ENCODE measurements at places on chromosomes 3 and 15.
A peak's percentile ranks its signal among the peaks of the same experiment; 100 is the strongest.

DNA sequence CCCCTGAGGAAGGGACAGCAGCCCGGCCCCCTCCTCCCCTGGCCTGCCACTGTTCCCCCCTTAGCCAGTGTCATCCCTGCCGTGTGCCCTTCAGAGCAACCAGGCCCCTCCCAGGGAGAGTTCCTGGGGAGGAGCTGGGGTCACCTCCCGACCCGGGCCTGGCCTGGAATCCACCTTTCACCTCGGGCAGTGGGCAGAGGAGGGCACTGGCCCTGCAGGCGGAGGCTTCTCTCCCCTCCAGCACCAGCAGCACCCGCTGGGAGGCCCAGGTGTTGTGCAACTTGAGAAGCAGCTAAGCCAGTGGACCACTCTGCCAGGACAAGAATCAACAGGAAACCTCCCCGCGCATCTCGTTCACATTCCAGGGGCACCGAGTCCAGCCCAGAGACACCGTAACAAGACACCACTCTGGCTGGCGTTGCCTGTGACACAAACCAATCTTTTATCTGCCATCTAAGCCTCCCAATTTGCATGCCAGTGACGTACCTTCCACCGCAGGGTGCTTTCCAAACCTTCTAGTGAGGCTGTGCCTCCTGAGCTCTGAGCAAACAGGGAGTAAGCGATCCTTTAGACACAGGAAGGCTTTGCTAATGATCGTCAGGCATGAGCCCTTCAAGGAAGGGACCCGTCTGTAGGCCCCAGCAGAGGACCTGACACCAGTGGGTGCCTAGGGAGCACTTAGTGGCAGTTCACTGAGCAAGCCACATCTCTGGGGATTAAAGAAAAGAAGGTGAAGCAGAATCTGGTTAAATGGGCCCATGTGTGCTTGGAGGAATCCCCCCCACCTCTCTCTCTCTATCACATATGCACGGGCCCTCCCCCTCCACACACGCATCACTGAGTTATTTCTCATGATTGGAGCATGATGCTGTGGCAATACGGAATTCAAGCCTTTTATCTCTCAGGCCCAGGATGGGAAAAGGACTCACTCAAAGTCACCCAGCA is 98.9 kb upstream of the TLE3 start:
- DNase-seq: no peak

GRCh38 chr3:189108067-189108466 is 63.7 kb upstream of the TPRG1 start:
- no peak for DNase-seq

DNA sequence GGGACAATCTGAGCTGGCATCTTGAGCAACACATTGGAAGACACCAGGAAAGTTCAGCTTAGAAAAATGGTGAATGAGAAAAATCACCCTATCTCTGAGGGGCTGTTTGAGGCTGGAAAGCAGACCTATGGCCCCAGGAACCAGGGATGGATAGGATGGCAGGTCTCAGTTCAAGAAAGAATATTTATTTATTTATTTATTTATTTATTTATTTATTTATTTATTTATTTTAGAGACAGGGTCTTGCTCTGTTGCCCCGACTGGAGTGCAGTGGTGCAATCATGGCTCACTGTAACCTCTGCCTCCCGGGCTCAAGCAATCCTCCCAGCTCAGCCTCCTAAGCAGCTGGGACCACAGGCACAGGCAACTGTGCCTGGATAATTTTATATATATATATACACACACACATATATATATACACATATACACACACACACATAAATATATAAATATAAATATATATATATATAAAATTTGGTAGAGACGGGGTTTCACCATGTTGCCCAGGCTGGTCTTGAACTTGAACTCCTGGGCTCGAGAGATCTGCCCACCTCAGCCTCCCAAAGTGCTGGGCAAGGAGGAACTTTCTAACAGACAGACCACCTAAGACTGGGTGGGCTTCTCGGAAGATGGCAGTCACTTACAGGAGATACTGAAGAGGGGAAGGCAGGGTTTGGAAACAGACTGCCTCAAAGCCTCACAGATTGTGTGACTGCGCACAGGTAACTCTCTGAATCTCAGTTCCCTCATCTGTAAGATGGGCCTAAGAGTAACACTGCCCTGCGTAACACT is 29.7 kb downstream of the CCDC13 start:
- DNase-seq: no peak

- no peak for DNase-seq
These were observed 407.2 kb upstream of the LMCD1 start for GRCh38 chr3:8094415-8094814.

DNA sequence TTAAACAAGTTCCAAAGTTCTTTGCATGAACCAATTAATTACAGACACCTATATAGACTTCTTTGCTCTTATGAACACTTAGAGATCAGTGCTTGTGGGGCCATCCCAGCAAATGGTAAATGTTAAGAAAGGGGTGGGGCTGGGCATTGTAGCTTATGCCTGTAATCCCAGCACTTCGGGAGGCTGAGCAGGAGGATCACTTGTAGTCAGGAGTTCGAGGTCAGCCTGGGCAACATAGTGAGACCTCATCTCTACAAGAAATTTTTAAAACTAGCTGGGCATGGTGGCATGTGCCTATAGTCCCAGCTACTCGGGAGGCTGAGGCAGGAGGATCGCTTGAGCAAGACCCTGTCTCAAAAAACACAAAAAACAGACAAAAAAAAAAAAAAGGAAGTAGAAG is 19.4 kb upstream of the STARD5 start:
- DNase-seq: no peak

- DNase-seq: no peak
These were observed 138.3 kb downstream of the ALDH1A2 start for GRCh38 chr15:57927091-57927631.

DNA sequence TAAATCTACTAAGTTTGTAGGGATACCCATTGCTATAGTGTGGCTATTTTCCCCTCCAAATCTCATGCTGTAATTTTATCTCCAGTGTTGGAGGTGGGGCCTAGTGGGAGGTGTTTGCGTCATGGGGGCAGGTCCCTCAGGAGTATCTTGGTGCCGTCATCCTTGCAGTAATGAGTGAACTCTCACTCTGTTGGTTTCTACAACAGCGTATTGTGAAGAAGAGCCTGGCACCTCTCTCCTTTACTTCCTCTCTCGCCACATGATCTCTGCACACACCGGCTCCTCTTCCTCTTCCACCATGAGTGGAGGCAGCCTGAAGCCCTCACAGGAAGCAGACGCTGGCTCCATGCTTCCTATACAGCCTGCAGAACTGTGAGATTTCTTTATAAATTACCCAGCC is 34.0 kb upstream of the TRPM1 start:
- DNase-seq: no peak

GRCh38 chr3:22485954-22486353 is 717.2 kb upstream of the UBE2E2 start:
- no peak for DNase-seq

- no peak for DNase-seq
These were observed 81.9 kb downstream of the PPARG start for GRCh38 chr3:12370758-12371157.

DNA sequence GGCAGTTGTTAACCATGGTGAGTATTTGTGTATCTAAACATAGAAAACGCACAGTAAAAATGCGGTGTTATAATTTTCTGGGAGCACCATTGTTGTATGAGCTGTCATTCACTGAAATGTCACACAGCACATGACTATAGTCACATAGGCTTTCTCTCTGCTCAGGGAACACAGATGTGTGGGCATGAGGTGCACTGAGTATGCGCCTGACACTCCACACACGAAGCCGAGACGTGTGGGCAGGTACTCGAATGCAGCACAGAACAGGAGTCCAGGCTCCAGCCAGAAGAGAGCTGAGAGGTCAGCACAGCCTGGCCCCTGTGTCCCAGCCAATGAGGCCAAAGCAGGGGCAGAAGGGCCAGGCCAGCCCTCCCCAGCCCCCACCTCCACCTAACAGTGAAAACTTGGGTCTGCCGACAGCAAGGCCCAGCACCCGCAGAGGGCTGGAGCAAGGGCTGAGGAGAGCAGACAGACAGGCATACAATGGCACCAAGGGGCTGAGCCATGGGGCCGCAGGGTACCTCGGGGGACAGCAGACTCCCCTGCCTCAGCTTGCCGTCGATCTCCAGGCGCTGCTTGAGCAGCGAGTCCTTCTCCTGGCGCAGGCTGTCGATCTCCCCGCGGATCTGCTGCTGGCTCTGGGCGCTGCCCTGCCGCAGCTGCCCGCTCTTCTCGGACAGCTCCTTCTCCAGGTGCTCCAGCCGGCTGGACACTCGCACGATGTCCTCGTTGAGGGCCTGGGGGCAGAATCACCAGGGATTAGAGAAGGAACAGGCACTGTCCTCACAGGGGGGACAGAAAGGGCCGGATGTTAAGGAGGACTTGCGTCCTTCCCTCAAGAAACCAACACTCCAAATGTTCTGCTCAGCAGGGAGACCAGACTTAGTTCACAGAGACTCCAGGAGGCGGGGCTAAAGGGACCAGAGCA is 24.0 kb downstream of the KIF7 start:
- DNase-seq: no peak

DNA sequence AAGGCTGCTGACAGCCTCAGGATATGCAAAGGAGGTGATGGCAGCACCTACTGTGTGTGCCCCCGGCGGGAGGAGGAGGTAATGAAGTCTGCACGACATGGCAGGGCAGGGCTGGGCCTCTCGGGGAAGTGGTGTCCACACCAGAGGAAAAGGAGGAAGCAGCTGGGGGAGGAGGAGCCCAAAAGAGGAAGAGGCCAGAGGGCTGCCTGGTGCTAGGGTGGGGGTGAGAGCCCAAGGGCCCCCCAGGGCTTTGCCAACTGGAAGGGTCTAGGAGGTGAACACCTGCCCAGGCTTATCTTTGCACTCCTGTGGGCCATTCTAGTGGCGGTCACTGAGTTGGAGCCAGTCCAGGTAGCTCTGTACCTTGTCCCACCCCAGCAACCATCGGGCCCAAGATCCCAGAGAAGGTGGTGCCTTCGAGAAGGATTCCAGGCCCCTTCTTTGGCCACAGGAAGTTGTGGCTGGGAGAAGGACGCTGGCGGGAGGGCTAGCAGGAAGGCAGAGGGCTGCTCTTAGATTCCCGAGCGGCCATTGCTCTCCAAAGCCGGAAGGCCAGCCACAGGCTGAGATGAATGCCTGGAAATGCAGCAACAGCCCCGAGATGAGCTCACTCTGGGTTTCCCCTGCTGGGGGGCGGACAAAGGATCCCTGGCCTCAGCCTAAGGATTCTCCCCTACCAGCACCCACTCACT is 7.0 kb downstream of the GNAI2 start:
- peak; percentile 94 for DNase-seq

- no peak for DNase-seq
These were observed 105.1 kb downstream of the ZMAT3 start for GRCh38 chr3:178966299-178967176.

- no peak for DNase-seq
These were observed 37.0 kb downstream of the VPS8 start for GRCh38 chr3:184848934-184849333.

DNA sequence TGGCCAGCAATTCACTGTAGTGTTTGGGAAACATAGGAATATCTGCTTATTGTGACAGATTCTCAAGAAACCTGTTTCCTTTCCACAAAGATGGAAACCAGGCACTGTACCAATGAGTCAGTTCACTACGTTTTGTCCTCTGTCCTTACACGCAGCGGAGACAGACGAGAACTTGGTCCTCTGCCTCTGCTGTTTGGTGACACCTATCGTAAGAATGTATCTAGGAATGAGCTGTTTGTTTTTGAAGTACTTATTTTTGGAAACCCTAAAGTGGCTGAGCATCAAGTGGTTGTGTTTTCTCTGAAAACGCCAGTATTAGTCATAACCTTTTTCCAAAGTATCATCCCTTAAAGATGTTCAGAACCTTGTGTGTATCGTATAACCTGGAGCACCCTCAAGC is 93.0 kb downstream of the PGPEP1L start:
- no peak for DNase-seq

GRCh38 chr15:39845582-39845981 is 62.9 kb upstream of the FSIP1 start:
- no peak for DNase-seq

DNA sequence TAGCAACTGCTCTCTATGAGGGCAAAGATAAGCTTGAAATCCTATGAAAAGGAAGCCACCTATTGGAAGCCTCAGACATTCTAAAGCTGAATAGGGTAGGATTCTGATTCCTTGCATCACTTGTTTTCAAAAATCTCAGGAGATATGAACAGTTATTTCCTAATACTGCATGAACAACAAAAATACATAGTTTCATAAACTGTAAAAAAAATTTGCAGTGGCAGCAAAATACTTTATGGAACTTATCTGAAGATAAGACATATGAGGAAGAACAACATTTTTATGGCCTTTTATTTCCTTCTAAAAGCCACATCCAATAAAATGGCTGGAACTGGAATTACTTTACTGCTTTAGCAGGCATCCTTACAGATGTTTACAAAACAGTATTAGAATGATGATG is 29.9 kb downstream of the AP3S2 start:
- DNase-seq: no peak

- no peak for DNase-seq
These were observed 290.6 kb downstream of the IL5RA start for GRCh38 chr3:2819571-2819970.

DNA sequence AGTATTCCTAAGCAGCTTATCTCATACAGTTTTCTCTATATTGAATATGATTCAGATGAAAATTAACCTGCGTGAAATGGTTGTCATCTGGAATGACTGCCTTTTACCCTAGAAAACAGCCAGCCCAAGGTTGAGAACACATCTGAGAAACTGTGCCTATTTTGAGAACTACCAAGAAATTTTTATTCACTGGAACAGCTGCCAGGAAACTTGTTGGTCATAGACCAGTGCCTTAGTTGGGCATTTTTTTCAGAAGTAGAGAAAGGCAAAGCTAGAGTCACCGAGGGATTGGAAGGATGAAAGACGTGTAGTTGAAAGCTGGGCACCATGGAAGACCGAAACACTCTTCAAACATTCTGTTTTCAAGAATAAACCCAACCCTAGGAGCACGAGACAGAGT is 277.1 kb downstream of the LPP start:
- no peak for DNase-seq

DNA sequence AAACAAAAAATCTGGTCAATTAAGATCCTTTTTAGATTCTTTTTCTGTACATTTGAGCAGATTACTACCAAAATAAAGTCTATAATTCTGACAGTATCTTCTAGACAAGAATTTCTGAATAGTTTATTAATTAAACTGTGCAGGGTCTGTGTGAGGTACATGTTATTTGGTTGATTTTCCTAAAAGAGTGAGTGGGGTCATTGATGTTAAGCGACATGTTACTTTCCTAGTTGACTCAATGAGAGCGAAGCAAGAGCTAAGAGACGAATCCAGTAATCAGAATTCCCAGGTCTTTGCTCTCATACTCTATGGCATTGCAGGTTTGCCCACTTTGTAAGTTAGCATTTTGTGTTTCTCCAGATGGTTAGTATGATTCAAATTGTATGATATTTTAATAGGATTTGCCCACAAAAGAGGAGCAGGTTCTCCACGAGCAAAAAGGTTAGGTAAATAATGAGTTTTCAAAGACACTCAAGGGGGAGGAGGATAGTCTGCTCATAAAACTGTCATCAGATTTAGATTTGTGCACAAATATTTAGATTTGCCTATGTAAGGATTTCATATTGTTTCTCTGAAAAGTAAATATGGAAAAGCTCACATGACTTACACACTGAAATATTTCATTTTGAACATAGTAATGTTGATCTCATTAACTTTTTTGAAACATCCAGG is 217.2 kb upstream of the CGNL1 start:
- no peak for DNase-seq

GRCh38 chr3:58631742-58632141 is 34.8 kb downstream of the FAM3D start:
- DNase-seq: no peak

- DNase-seq: no peak
These were observed 26.9 kb downstream of the PHC3 start for GRCh38 chr3:170154569-170155143.

- peak; percentile 51 for DNase-seq
These were observed 153.8 kb downstream of the PGPEP1L start for GRCh38 chr15:98853617-98854420.
